ENCODE measurements at places on chromosomes 3 and 15.

- no peak for DNase-seq
Observed at GRCh38 chr3:196778755-196779154, 39.1 kb downstream of the PAK2 start.

- no peak for DNase-seq
Observed at GRCh38 chr3:190396001-190396400, 8.0 kb downstream of the CLDN16 start.

DNA sequence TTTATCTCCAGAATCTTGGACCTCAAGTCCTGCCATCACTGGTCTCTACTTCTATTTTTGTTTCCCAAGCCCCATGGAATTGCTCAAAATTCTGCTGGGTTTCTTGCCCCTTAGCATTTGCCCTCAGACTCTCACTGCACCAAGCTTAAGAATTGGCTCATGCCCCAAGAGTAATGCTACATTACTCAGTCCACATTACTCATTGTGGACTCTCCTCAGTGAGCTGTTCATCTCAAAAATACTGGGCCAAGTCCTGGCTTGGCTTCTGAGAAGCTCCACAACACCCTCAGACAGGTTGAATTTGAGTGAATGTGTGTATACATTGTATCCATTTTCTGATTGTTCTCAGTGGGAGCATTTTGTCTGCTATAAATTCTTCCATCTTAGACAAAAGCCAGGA is 364.4 kb upstream of the ARHGEF26 start:
- DNase-seq, result no peak

- no peak for DNase-seq
Observed at GRCh38 chr3:61742006-61742405, 180.6 kb downstream of the PTPRG start.

DNA sequence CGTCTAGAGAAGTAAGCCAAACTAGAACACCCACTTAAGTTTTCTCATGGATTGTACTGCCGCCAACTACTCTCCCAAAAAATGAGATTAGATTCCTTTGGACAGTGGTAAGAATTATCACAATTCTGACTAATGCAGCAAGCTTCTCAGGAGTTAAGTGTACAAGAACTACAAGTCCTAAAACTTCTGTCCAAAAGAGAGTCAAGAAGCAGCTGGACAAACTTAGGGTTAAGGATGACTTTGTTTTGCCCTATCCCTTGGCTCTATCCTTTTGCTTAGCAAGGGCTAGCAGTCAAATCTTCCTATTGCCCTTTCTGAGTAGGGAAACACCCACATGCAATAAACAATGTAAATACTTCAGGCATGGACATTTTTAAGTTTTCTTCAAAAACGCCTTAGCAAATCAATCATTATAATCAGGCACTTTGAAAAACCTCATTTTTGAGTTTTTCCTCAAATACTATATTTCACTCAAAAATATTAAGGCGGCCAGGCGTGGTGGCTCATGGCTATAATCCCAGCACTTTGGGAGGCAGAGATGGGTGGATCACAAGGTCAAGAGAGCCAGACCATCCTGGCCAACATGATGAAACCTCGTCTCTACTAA is 19.5 kb downstream of the RAF1 start:
- DNase-seq, result no peak

DNA sequence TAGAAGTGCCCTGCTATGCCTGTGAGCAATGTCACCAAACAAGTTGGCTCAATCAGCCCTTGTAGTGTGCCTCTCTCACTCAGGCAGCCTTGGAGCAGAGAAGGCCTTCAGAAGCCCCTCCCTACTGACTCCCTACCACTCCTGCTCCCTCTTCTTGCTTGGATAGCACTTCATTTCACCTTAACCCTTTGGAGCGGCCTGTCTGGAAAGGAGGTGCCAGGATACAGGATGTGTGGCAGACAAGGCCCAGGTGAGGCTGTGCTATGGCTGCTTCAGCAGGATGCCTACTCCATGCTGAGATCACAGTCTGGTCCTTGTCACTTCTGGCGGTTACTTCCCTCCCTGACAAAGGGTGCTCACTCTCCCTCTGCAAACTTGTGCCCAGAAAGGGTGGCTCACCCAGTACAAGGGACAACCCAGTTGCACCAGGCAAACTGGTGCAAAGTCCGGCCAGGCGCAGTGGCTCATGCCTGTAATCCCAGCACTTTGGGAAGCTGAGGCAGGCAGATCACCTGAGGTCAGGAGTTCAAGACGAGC is 1.1 kb downstream of the MON1A start:
- DNase-seq, result no peak

DNA sequence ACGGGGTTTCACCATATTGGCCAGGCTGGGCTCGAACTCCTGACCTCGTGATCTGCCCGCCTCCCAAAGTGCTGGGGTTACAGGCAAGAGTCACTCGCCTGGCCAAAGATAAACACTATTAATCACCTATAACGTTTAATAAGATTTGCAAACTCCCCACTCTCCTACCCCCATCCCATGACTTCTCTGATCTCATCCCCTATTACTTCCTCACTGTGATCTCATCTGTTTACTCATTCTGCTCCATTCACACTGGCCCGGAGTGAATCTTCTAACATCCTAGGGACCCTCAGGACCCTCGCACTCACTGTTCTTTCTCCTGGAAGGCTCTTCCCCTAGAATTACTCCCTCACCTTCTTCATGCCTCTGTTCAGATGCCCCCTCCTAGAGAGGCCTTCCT is 78.9 kb downstream of the DGKG start:
- no peak for DNase-seq

- peak; percentile 11 for DNase-seq
Observed at GRCh38 chr3:155745795-155746550, 1.1 kb upstream of the PLCH1 start.

- DNase-seq, result no peak
Observed at GRCh38 chr3:132293251-132293650, 24.0 kb upstream of the ACP3 start.

- DNase-seq, result no peak
Observed at GRCh38 chr3:126517986-126518778, 609 bp upstream of the UROC1 start.

DNA sequence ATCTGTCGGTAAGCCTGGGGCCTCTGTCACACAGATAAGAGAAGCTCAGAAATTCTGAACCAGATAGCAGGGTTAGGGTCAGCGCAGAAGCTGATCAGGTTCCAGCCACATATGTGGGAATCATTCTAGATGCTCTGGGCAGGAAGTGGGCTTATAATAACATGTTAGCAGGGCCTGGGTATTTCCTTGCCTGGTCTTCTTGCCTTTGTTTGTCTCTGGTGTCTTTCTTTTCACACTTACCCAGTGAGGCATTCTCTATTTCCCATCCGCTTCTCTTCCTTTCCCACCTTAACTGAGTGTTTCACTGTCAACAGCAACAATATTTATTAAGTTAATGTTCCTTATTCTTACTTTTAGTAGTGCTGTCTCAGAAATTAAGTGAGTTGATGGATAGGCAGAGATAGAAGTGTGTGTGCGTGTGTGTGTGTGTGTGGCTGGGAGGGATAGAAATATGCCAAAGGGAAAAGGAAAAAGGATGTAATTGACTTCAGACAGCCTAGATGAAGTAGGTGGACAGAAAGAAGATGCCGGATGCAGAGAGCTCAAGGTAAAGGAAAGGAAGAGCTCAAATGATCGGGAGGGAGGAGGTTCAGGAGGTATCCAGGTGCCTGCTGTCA is 2.0 kb downstream of the PLA1A start:
- DNase-seq, result no peak
